ENCODE measurements at places on chromosomes 3 and 15.

DNA sequence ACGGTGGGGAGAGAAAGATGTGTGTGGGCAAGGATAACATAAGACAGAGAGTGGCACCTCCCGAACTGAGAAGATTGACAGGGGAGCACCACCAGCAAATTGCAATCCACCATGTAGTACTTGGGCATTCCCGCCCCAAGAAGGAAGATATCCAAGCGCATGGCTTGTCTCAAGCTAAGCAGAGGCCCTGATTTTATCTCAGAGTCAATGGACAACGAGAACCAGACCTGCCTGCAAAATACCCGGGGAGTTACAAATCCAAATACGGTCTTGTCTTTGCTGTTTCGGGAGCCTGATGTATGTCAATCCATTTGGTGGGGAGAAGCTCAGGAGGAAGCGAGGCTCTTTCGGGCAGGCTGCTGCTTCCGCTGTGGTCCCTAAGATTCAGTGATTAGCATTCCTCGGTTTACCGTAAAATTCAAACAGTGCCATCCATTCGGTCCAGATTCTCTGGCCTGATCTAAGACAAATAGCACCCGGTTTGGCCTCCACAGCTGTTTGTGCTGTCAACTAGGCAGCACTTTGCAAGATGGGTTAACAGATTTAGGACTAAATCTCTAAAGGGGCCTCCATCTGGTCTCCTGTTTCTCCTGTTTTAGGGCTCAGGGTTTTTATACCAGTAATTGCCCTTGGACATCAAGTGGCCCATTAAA lies 97.7 kb upstream of the WNT5A start:
- no peak for DNase-seq

GRCh38 chr3:107512108-107512507 lies 10.7 kb upstream of the BBX start:
- no peak for DNase-seq

GRCh38 chr3:196894557-196895295 lies 27.0 kb downstream of the SENP5 start:
- DNase-seq = no peak

DNA sequence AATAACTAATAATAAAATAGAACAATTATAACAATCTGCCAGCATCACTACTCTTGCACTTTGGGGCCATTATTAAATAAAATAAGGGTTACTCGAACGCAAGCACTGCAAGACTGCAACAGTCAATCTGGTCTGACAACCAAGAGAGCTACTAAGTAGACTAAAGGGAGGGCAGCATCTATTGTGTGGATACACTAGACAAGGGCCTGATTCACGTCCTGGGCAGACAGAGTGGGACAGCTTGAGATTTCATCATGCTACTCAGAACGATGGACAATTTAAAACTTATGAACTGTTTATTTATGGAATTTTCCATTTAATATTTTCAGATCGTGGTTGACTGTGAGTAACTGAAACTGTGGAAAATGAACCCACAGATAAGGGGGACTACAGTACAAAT lies 39.5 kb downstream of the TNIK start:
- no peak for DNase-seq

DNA sequence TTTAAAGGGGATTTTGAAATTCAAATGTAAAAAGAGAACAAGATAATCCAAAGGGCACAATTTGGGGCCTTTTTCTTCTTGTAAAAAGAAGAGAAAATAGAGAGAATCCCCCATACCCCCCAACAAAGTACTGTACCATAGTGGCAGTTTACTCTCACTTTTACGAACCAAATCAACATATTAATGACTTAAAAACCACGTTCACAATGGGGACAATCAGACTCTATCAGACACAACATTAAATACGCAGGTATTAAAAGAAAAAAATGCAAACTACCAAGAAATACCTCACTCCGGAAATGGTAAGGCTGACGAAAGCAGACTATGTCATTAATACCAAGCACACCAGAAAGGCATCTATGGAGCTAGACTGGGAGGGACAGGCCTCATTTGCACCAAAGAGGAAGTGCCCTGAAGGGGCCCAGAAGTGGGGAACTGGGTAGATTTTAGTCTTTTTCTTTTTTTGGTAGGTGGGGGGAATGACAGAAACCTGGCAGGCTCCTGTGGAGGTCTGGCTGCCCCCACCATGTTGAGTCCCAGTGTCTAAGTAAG lies 134.3 kb downstream of the TIGIT start:
- DNase-seq = no peak

- no peak for DNase-seq
These were observed 93.7 kb upstream of the MBNL1 start for GRCh38 chr3:152174876-152175527.

- DNase-seq = no peak
These were observed 57.9 kb upstream of the PPP2R3A start for GRCh38 chr3:135907422-135908165.

- peak; percentile 67 for DNase-seq
These were observed 6.3 kb upstream of the CDC25A start for GRCh38 chr3:48194446-48195071.

DNA sequence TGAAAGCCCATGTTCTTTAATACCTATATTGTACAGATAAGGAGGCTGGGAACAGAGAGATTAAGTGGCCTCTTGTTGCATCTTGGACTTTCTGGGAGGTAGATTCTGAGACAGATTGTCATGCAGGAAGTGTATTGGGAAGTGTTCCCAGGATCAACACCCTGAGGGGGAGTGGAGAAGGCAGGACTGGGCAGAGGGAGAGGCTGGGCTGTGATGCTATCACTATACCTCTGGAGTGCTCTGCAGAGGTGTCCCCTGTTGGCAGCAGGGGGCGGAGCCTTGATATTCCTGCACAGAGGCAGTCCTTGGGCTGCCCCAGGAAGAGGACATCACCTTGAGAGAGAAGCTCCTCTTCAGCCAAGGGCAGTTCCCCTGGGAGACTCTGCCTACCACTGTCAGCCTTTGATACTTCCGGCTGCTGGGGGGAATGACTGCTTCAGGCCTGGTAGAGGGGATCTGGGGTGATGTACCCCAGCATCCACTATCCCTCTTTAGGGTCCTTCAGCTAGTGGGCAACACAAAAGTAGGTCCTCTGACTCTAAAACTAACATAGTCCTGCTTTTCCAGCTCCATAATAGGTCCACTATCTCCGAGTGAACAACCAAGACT lies 97.4 kb upstream of the RNU6-1 start:
- peak; percentile 56 for DNase-seq

GRCh38 chr3:106033654-106034053 lies 164.8 kb upstream of the CBLB start:
- DNase-seq = no peak

GRCh38 chr3:179244878-179245277 lies 6.0 kb downstream of the KCNMB3 start:
- DNase-seq = no peak

GRCh38 chr3:12662593-12663400 lies 1.1 kb downstream of the RAF1 start:
- peak; percentile 43 for DNase-seq

DNA sequence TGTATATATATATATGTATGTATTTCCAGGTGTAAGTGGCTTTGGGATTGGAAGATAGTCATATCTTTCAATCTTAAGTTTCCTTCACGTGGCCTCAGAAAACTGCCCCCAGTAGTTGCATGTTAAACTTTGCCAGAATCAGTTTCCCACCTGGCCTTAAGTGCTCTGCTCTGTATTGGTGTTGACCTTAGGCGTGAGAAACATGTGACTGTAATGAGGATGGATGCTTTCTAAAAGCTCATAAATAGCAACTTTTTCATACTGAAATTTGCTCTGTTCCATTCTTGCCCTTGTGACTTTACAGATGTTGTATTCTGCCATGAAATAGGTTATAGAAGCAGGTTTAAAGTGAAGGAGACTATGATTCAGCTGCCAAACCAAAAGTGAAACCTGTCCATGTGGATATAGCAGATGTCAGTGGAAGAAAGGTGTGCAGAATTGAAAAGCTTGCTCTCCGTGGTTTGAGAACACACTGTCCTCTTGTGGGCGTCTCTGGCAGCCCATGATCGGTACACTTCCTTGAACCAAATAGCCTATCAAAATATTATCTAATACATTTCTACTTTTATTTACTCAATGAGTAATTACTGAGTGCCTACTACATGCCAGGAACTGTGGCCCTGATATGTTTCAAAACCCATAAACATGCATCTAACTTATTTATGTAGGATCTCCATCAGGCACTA lies 15.8 kb downstream of the SCG5 start:
- no peak for DNase-seq

GRCh38 chr3:128435058-128435457 lies 31.6 kb downstream of the DNAJB8 start:
- no peak for DNase-seq

DNA sequence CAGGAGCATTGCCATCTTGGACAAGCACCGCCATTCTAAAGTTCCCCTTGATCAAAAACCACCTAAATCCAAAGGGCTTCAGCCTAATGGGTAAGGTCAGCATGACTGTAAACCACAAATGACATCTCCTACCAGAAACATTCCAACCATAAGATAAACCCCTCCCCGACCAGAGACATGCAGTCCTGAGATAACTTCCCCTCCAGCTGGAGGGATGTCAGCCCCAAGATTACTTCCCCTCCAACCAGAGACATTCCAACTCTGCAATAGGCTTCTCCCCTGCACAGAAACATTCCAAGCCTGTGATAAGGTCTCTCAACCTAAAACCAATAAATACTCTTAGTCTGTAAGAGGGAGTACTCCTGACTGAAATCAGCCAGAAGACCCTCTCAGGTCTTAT lies 62.7 kb upstream of the DNAJC19 start:
- peak; percentile 2 for DNase-seq

GRCh38 chr3:149145356-149145755 lies 15.9 kb downstream of the HPS3 start:
- DNase-seq = no peak

DNA sequence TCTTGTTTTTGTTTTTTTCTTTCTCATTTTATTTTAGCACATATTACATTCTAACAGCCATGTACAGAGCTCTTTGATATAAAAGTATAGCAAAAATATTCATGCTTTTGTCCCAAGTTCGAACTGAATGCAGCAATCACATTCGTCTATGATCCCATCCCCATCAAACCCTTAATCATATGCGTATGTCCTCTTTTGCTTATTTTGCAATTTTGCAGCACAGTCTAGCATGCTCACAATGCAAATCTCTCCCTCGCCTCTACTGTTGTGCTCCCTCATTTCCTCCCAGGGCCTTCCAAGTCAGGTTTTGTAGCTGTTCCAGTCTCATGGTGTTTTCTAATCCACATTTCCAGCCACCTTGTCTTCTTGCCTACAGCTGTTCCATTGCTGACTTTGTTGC lies 144.6 kb upstream of the VEPH1 start:
- DNase-seq = no peak

DNA sequence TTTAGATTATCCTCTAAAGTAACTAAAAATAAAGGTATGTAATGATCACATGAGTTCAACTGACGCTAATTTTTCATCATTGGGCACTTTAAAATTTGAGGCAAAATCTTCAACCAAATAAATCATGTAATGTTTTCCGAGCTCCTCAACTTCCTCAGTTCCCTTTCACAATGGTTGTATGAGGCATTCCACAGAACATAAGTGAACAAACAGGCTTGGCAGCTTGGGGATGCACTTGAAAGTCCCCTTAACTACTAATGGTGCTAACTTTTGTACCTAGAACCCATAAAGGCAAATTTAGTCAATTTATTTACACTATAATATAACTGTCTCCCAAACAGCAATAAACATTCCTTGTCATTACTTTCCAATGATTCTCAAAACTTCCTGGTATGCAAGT lies 1137.9 kb downstream of the ROBO2 start:
- DNase-seq = no peak

- DNase-seq = no peak
These were observed 59.1 kb downstream of the SENP7 start for GRCh38 chr3:101453961-101454360.

- no peak for DNase-seq
These were observed 86.6 kb downstream of the MSL2 start for GRCh38 chr3:136109499-136109898.

GRCh38 chr15:73331501-73331900 lies 37.3 kb downstream of the HCN4 start:
- DNase-seq = no peak

DNA sequence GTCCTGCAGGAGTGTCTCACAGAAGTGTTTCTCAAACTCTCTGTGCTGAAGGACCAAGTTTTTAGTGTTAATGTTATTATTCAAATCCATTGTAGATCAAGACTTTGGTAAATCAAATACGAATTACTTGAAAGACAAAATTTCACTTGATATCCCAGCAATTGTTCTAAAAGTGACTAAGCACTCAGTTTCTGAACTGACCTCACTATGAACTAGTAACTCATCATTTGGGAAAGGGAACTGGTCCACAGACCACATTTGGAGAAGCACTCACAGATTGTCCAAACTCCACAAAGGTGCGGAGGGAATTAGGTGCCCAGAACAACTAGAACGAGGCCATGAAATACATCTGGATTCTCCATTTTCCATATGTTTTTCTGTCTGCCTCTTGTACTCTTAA lies 25.6 kb downstream of the FAM43A start:
- no peak for DNase-seq

GRCh38 chr3:57397175-57398026 lies 104.9 kb upstream of the ASB14 start:
- peak; percentile 57 for DNase-seq

DNA sequence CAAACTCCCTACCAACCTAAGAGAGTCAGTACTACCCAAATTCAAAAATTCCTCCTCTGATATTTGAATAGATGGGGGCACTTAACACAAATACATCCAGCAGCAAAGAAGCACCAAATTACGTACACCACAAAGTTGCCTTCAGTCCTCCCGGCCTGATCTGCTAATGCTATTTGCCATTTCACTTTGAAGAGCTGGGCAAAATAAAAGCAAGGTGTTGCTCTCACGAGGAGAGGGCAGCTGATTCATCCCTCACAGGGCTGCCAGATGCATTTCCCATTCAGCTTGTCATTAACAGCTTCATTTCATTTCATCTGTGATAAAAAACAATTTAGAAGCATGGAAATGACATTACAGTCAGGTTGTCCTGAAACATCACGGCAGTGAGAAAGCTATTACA lies 283.4 kb upstream of the VEPH1 start:
- peak; percentile 56 for DNase-seq

GRCh38 chr15:68629519-68630210 lies 50.9 kb downstream of the CORO2B start:
- DNase-seq = no peak

- no peak for DNase-seq
These were observed 64.9 kb upstream of the NSMCE3 start for GRCh38 chr15:29334544-29334943.

DNA sequence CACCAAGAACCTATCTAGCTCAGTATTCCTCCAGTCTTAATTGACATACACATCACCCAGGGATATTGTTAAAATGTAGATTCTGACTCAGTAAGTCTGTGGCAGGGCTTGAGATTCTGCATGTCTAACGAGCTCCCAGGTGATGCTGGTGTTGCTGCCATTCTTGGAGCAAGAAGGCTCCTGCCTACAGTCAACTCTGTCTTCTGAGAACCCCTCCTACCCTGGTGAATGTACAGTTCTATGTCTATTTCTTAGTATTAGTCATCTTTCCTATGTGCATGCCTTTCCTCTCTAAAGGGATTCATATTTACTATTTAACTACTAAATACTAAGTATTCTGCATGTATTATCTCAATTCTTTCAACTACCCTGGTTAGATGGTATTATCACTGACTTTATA lies 268.7 kb downstream of the EDEM1 start:
- DNase-seq = no peak

- DNase-seq = no peak
These were observed 49.7 kb downstream of the PDE8A start for GRCh38 chr15:85031086-85031943.

Data from EL (cell line).